H7 (cell line): ENCODE measurements at places on chromosomes 3 and 15.

DNA sequence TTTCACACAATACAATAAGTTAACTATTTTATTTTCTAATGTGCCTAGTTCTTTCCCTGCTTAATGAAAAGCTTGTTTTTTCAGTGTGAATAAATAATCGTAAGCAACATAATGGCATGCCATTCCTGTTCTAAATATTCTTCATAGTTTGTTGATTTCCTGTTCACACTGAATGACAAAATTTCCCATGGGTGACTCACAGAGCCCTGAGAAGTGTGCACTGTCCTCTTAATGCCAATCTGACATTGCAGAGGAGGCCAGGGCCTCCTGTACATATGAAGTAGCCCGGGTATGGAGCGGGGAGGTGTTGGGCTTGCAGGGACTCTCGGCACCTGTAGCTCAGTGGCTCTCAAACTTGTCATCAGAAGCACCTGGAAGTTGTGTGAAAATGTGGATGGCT, 24.3 kb downstream of the CCR3 start:
- no peak for DNase-seq

GRCh38 chr15:75573648-75574384, 5.3 kb downstream of the PTPN9 start:
- peak; percentile 59 for DNase-seq

DNA sequence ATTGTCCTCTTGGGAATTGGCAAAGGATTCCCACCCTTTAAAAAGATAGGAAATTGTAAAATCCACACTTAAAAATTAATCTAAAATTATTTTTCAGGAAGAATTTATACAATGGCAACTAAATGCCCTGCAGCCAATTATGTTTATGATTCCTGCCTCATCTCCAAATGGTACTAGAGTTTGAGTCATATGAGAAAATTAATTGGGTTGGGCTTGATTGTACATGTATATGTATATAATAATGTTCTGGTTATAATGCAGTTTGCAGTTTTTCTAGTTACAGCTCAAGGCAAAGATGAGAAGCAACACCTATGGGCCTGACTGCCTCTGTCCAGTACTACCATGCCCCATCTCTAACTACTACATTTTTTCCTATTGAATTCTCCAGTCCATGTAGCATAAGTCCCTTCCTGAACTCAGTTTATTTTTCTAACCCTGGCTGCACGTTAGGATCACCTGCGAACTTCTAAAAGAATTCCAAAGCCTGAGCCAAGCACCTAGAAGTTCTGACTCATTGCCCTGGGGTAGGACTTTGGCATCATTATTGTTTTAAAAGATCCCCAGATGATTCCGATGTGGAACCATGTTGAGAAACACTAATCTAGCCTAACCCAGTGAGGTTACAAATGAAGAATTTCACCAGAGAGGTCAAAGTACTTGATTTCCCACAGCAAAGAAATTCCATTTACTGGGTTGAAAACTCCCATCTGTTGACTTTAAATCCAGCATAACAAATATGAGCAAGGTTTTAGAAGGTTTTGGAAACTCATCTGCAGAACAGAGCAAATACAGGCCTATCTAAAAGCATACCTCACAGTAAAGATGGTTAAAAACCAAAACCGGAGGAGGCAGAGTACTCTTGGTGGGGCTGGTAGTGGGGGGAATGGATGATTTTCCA, 19.4 kb downstream of the TGFBR2 start:
- DNase-seq, result no peak

- DNase-seq, result no peak
Observed at GRCh38 chr3:12351145-12351544, 62.3 kb downstream of the PPARG start.

- no peak for DNase-seq
Observed at GRCh38 chr3:25430287-25430934, 2.3 kb downstream of the RARB start.

DNA sequence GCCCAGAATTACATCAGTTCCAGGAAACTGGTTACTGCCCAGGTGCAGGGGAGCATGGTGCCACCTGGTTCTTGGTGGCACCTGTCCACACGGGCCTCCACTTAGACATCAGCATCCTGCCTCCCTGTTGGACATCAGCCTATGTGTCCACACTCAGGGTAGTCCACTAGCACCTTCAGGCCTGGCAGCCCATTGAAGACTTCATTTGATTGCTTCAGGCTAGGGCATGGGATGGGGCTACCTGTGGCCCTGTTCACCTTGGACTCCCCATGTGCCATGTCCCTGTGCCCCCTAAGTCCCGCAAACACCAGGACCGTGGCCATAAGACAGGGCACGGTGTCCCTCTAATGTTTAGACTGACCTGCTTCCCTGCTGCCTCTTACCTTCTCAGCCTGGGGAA, 30.9 kb downstream of the CYP8B1 start:
- DNase-seq, result no peak
